ENCODE measurements at places on chromosomes 5 and 9.

DNA sequence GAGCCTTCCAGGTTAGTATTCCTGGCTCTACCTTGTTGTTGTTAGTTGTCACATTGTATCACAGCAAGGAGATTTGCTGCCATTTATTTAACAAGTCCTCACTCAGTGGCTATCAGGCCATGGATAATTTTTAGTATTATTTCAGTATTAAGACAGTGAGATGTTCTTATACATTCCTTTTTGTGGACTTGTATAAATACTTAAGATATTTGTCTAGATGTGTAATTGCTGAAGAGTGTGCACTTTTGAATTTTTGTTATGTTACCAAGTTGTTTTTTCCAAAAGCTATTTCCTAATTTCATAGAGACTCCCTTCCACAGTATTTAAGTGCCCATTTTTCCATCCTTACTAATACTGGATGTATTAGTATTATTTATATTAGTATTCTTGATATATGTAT lies 22.0 kb downstream of the SLC36A1 start:
- DNase-seq = no peak

GRCh38 chr9:75907329-75907728 lies 16.9 kb downstream of the PCSK5 start:
- no peak for DNase-seq

DNA sequence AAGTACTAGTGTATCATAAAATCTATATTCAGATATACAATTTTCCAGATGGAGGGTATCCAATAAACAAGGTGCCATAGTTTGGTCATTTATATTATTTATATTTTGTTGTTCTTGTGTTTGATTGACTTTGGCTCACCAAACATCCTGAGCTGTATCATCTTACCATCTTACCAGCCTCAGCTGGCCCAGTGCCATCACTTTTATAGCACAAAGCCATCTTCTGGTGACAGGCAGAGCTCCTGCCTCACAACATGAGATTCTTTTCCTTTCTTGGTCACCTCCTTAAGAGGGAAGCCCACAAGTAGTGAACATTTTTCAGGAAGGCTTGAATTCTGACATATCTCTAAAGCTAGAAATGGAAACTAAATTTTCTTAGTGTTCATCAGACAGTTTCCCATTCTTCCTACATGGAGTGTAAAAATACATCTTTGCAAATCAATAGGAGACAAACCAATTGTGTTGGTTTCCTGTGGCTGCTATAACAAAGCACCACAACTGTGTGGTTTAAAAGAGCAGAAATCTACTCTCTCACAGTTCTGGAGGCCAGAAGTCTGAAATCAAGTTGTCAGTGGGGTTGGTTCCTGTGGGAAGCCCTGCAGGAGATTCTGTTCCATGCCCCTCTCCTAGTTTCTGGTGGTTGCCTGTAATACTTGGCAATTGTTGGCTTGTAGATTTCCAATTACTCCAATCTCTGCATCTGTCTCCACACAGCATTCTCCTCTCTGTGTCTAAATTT lies 341.8 kb downstream of the MAN2A1 start:
- no peak for DNase-seq

- DNase-seq = no peak
Measured at GRCh38 chr9:127463911-127464310, 12.6 kb downstream of the LRSAM1 start.

DNA sequence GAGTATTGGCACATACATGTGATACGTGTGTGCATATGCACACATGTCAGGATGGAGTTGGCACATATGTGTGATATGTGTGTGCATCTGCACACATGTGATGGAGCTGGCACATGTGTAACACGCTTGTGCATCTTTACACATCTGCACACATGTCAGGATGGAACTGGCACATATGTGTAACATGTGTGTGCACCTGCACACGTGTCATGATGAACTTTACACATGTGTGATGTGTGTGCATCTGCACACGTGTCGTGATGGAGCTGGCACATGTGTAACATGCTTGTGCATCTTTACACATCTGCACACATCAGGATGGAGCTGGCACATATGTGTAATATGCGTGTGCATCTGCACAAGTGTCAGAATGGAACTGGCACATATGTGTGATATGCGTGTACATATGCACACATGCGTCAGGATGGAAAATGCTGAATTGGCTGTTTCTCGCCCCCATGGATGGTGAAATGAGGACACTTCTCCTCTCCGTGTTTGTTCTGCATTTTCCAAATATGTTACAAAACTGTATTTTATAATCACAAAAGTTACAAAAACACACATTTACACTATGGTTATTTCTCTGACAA lies 16.3 kb upstream of the SLC6A19 start:
- DNase-seq = no peak

GRCh38 chr9:3151672-3152576 lies 308.0 kb upstream of the PUM3 start:
- no peak for DNase-seq

DNA sequence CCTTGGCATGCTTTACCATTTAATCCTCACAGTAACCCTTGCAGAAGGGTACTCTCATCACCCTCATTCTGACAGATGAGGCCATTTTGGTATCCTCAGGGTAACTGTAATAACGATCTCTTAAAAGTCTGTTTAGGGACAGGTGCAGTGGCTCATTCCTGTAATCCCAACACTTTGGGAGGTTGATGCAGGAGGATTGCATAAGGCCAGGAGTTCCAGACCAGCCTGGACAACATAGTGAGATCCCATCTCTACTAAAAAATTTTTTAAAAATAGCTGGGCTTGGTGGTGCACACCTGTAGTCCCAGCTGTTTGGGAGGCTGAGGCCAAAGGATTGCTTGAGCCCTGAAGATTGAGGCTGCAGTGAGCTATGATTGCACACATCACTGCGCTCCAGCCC lies 31.8 kb downstream of the CSF1R start:
- no peak for DNase-seq

- no peak for DNase-seq
Measured at GRCh38 chr5:111755942-111756381, 1.0 kb downstream of the NREP start.

GRCh38 chr5:142969624-142970439 lies 199.7 kb downstream of the ARHGAP26 start:
- DNase-seq = no peak

DNA sequence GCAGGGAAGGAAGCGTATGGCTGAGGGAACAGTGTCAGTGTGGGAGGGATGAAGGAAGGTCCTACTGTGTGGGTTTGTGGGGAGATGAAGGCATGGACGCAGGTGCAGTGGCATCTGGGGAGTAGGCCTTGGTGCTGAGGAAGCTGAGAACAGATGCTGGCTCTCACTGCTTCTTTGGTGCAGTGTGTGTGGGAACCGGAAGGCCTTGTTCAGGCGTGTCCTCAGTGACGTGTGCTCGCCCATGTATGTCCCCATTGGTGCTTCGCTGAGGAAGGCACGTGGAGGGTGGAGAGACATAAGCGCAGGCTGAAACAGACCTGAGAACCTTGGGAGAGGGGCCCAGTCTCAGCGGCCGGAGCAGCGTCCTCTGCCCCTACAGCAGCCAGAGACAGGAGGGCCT lies 18.7 kb downstream of the ADAMTS13 start:
- no peak for DNase-seq

GRCh38 chr5:126846344-126846743 lies 69.4 kb downstream of the LMNB1 start:
- no peak for DNase-seq

Measured in NCI-H1417 treated with DMSO at 0.1 percent for 48 hours (cell line).